ENCODE measurements at places on chromosomes 2 and 18. TPM values are rescaled to one million over a fixed set of nuclear protein-coding genes. Genes with fewer than 3 reads are reported as not detected.

The C2orf92 gene
- total RNA-seq, result 1.5 TPM

The CABYR gene
- total RNA-seq, result 2.7 TPM

DNA sequence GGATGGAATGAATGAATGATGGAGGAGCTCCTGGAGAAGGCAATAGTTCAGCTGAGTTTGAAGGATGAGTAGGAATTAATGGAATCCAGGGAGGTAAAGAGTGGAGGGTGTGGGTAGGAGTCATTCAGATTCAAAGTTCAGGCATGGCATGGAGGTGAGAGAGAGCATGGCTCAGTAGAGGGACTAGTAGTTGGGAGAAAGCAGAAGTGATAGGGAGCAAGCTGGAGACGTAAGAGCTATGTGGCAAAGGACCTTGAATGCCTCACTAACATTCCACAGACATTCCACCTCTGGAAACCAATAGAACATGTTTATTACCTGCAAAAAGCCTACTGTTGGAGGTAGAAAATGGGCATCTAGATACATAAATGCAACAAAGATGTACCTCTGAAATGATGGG lies 170.1 kb downstream of the HAUS1 start:
- no peak for ATAC-seq

GRCh38 chr2:219178377-219179175 lies 501 bp downstream of the RETREG2 start:
- no peak for ATAC-seq

DNA sequence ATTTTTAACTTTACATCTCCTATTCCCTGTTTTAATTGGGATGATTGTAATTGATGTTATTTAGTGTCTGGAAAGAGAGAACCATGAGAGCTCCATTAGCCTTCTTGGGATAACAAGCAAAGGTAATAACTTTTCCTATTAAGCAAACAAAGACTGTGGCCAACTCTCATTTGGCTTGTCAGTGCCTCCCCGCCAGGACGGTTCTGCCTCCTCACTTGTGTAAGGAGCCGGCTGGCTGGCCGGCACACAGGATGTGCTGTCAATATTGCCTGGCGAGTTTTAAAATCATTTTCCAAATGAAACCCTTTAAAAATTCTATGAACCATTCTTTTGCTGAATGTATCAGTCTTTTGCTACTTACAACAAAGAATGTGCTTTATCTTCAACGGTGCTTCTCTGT lies 898.3 kb downstream of the CPS1 start:
- no peak for ATAC-seq

GRCh38 chr18:48827291-48828193 lies 123.2 kb downstream of the SMAD7 start:
- peak; percentile 41 for ATAC-seq

GRCh38 chr2:9815076-9815475 lies 28.2 kb upstream of the TAF1B start:
- ATAC-seq, result no peak

DNA sequence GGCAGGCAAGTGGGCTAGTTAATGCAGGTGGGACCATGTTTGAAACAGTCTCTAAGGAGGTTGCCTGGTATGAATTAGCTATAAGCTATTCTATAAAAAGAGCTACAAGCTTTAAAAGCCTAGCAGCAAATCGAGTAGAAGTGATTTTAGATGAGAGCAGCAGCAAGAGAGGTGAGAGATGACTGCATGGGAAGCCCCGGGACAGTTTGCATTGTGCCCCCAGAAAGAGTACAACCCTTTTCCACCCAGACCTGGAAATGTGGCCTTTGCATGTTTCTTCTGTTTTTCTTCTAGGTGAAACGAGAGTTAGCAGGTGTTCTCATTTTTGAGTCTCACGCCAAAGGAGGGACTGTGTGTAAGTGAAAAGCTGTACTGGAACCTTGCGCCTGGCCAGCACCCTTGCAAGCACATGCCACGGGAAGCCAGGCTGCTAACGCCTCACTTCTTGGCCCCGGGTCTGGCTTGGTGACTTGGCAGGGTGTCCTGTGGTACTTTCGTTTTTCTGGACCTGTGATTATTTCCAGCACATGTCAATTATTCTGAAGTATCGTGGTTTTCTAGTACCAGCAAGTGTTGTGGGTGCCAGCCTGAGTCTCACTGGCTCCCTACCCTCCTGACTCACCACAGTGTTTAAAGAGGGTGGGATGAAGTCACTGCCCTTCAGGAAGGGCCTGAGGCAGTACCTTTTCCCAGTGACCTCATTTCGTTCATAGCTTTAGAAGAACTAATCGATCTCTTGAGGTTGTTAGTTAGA lies 90.3 kb upstream of the MAP3K20 start:
- ATAC-seq, result peak; percentile 42

- no peak for ATAC-seq
These were observed 52.3 kb downstream of the PAPOLG start for GRCh38 chr2:60808330-60808801.

GRCh38 chr2:200922439-200922838 lies 33.3 kb downstream of the NIF3L1 start:
- no peak for ATAC-seq

DNA sequence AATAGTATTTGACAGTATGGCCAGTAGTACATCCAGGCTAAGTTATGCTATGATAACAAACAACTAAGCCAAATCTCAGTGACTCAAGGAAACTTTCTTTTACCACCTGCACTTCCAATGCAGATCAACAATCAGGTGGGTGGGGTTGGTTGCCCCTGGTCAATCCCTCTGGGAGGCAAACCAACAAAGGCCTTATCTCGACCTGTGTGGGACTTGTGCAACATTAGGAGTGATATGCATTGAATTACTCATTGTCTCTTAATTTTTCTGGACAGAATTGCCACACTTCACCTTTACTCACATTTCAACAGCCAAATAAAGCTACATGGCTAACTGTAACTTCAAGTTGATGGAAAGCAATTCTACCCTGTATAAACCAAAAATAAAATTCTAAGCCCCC lies 1049.3 kb upstream of the CDH2 start:
- no peak for ATAC-seq

Data from gastroesophageal sphincter (tissue), 4 donors.